ENCODE measurements at places on chromosomes 3 and 15.

DNA sequence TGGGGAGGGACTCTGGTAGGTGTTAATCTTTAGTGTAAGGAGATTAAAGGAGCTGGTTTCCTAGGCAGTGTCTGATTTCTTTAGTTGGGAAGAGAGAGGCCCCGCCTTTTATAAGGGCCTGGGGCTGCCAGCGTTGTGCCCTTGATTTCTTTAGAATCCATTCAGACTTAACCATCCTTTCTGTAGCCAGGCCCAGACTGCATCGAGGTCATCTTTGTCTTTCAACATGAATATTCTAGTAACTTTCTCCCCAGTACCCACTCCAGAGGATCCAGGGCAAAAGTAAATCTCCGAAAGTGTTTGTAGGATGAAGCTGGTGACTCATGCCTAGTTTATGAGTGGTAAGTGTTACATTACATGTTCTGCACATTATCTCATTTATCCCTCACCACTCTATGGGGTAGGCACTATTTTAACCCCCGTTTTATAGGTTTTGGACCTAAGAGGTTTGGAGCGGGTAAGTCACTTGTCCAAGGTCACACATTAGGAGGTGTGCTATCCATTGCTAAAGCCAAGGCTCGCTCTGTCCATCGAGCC is 11.8 kb upstream of the USP3 start:
- DNase-seq, result no peak

DNA sequence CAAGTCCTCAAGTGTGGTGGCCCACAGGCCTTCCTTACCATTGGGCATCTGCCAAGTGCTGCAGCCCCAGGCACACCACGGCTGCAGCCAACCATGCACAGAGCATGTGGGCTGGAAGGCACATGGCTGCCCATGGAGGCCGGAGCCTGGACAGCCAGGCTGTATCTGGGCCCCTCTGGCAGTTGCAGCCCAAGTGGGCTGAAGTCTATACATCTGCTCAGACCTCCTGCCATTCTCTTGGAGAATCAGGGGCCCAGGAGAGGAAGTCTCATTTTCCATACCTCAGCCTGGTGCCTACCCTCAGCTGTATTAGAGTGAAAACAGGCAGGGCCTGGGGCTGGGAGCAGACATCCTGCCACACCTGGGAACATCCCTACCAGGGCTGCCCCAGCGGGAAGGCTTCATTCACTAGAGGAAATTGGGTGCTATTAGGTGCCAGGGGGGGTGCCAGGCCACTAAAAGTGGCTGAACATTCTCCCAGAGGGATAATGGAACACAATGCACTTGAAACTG is 48.0 kb upstream of the SLCO2A1 start:
- no peak for DNase-seq

DNA sequence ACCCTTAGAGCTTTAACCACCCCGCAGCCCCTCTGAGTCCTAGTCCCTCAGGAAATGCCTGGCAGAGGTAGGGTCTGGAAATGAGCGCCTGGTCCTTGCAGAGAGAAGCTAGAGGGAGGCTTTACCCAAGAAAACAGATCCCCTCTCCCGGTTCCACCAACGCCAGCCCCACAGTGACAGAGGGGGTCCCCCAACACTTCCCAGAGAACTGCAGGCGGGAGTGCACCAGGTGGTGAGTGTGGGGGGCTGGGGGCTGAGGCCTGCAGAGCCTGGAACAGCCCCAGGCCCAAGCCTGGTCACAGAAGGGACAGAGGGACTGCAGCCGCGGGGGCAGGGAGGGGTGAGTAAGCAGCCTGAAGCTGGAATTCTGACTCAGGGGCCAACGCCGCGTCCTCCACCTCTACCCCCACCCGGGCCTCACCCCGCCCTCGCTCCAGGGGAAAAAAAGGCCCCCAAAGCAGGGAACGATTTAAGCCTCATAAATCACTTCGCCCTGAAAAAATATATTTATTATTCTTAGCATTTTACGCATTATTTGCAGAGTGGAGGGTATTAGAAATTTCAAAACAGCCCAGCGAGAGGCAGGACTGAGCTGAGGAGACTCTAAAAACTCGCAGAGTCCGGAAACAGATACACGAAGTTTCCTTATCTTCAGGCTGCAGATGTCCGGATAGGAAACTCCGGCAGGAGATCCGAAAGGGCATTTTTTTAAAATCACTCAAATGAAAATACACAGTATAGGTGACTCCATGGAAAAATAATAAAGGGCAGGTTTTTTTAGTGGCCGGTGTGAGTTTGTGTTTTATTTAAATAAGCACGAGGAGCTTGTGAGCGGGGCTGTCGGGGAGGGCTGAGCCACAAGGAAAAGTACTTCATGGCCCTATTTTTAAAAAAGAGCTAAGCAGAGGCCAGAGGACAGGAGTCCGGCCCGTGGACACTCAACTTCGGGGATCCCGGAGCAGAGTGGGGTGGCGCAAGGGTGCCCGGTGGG is 10.0 kb downstream of the GATA2 start:
- DNase-seq, result no peak

GRCh38 chr3:30638685-30639412 is 32.4 kb downstream of the TGFBR2 start:
- DNase-seq, result no peak

DNA sequence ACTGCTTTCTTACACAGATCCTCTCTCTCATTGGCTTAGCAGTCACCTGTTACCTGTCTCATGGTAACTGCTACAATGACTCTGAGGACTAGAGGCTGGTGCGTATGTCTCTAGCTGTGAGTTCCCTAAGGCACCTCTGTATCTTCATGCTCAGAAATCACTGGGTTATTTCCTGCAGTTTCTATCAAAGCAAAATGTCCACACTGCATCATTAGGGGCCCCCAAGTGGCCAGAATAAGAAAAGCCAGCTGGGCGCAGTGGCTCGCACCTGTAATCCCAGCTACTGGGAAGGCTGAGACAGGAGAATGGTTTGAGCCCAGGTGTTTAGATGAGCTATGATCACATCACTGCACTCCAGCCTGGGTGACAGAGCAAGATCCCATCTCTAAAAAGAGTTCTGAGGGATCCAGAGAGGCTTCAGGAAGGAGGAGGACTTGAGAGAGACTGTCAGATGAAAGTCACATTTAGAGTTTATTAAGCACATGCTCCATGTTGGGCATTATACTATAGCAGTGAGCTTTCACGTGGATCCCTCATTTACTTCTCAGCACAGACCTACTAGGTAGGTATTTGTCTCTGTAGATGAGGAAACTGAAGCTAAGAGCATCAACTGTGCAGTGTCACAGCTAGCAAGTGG is 2.3 kb upstream of the VPS18 start:
- peak; percentile 54 for DNase-seq

GRCh38 chr3:193896419-193896818 is 239.5 kb upstream of the HES1 start:
- DNase-seq, result no peak

GRCh38 chr15:88401251-88401995 is 65.8 kb downstream of the MRPL46 start:
- DNase-seq, result no peak

DNA sequence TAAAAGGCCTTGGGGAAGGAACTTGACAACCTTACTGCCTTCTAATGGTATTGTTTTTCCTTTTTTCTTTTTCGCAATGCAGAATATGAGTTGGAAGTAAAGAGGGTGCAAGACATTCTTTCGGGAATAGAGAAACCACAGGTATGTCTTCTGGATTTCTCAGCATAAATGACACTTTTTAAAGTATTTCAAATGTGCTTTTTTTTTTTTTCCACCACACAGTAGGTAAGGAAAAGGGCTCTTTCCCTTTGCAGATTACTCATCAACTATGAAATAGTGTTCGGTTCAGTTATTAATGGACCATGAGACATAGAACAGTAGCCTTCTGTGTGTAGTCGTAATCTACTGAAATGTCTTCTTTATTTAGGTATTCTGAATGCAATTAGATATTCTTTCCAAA is 162.4 kb downstream of the GHSR start:
- no peak for DNase-seq

- no peak for DNase-seq
Measured at GRCh38 chr3:134852132-134852531, 57.1 kb downstream of the EPHB1 start.

GRCh38 chr3:31772272-31772671 is 208.8 kb downstream of the OSBPL10 start:
- peak; percentile 46 for DNase-seq

DNA sequence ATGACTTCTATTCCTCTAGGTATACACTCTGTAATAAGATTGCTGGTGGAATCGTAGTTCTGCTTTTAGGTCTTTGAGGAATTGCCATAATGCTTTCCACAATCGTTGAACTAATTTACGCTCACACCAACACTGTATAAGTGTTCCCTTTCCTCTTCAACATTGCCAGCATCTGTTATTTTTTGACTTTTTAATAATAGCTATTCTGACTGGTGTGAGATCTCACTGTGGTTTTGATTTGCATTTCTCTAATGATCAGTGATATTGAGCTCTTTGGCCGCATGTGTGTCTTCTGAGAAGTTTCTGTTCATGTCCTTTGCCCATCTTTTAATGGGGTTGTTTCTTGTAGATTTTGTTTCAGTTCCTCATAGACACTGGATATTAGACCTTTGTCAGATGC is 12.8 kb downstream of the NXPE3 start:
- DNase-seq, result no peak

- DNase-seq, result no peak
Measured at GRCh38 chr3:135448520-135448919, 517.0 kb upstream of the PPP2R3A start.

DNA sequence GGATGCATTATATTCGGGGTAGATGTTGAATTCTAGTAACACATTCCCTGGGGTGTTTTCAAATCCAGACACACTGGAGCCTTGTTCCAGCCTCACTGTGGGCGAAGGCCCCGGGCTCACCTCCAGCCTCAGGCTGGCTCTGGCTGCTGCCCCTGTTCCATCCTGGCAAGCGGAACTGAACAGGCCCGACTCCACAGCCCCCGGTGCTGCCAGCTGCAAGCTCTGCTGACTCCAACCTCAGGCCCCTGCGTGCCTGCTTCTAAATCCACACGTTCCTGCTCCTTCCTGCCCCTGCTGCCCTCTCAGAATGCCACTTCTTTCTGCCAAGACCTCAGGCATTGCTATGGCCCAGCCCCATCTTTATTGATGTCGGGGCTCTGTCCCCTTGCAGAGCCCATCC is 90.6 kb downstream of the LIPC start:
- no peak for DNase-seq

DNA sequence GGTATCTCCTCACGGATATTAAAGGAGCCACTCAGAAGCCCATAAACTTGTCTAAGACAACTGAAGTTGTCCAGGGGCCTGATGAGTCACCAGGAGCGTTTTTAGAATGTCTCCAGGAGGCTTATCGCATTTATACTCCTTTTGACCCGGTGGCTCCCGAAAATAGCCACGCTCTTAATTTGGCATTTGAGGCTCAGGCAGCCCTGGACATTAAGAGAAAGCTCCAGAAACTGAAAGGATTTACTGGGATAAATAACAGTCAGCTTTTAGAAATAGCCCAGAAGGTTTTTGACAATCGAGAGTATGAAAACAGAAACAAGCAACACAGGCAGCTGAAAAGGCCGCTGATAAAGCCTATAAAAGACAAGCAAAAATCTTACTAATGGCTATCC is 4.1 kb downstream of the DET1 start:
- no peak for DNase-seq

DNA sequence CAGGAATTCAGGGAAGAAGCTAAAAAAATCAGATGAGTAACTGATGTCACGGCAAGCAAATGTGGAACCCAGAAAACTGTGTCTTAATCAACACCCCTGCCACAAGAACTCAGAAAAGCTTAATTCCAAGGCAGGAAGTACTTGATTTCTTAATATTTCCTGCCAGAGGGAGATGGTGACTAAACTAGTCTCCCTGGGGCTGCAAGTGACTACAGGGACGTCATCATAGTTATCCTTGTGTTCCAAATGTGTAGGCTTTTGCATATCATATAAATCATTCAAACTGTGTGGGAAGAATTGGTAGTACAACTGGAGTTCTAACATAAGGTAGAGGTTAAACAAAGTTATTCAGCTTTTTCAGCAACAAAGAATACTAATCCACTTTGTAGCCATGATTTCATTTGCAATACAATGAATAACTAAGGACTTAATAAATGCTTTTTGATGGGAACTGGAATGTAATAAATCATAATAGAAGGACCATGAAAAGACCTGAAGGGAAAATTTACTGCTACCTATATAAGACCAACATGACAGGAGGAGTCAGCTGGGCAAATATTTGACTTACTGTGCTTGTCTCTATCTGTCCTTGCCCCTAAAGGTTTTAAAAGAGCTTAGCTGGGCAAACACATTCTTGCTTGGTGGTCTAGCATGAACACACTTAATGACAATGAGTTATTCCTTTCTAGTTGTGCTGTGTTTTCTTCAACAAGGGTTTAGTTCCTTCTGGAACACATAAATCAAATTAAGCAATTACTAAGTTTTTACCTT is 76.0 kb upstream of the NECTIN3 start:
- DNase-seq, result no peak

GRCh38 chr15:26087881-26088280 is 224.8 kb upstream of the ATP10A start:
- no peak for DNase-seq

DNA sequence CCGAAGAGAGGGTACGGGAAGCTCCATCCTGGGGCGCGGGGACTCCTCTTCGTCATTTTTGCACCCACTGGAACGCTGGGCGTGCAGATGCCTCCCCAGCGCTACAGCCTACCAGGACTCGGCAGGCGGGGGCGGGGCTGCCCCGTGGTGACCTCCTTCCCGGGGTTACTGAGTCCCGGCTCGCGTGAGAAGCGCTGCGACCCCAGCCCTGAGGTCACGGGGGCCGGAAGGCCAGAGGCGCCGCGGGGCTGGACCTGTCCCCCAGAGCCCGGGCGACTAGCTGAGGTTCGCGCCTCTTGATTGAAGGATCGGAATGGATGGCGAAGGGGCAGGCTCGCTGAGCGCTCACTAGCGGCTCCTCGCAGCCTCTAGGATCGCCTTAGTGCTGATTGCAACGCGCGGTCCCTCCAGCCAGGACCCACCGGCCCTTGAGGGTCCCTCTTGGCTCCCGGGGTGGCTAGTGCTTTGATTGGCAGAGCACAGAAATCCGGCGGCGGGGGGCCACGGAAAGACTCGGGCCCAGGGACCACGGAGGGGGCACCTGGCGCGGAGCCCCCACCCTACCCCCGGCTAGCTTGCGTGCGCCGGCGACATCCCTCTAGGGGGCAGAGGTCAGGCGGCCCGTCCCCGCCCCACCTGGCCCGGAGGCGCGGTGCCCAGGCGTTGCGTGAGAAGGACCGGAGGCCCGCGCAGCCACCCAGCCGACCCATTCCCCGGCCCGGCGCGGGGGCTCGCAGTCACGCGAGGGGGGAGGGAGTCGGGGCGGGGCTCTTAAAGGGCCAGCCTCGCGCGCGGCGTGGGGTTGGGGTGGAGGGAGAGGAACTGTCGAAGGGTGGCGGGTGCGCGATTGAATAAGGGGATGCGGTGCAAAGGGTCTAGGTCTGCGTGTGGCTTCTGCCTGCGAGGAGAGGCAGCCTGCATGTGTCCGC is 781 bp upstream of the CYP1A1 start:
- peak; percentile 79 for DNase-seq

- no peak for DNase-seq
Measured at GRCh38 chr15:83081256-83082014, 14.4 kb upstream of the BTBD1 start.

- DNase-seq, result no peak
Measured at GRCh38 chr3:100553618-100554372, 55.6 kb upstream of the ADGRG7 start.

- DNase-seq, result peak; percentile 82
Measured at GRCh38 chr3:141243271-141243707, 11.7 kb downstream of the PXYLP1 start.

Data from activated CD4-positive, alpha-beta T cell treated with anti-CD3 and anti-CD28 coated beads for 36 hours (primary cell).